AG08396 (cell line): ENCODE measurements at places on chromosomes 16 and 17.

- no peak for DNase-seq
Measured at GRCh38 chr17:17795296-17795695, 41.5 kb downstream of the SREBF1 start.

- peak; percentile 85 for DNase-seq
Measured at GRCh38 chr17:62652251-62653001, 25.0 kb downstream of the MRC2 start.

- no peak for DNase-seq
Measured at GRCh38 chr17:43328650-43329049, 70.1 kb upstream of the ARL4D start.

DNA sequence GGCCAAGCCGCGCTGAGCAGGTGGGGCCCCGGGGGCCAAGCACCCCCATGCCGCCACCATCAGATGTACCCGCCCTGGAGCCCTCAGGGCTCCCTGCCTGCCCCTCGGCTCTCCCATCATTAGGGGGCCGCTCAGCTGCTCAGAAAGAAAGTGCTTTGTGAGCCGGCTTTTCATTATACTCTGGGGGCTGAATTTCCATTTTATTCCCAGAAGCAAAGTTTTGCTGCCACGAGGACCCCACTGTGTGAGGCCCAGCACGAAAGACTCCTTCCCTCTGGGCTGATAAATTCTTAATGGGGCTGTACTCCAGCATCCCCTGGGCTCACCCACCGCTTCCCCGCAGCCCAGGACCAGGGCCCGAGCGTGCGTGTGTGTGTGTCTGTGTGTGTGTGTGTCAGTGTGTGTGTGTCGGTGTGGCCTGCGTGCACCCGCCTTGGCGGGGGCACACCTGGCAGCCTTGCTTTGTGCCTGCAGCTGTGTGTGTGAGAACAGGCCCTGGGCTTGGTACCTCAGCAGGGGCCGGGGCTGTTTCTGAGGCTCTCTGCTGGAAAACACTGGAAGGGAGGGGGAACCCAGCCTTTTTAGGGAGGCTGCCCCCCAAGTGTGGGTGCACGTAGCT is 103.0 kb upstream of the GSE1 start:
- no peak for DNase-seq

- DNase-seq: no peak
Measured at GRCh38 chr17:45006927-45007461, 38.9 kb upstream of the C1QL1 start.

DNA sequence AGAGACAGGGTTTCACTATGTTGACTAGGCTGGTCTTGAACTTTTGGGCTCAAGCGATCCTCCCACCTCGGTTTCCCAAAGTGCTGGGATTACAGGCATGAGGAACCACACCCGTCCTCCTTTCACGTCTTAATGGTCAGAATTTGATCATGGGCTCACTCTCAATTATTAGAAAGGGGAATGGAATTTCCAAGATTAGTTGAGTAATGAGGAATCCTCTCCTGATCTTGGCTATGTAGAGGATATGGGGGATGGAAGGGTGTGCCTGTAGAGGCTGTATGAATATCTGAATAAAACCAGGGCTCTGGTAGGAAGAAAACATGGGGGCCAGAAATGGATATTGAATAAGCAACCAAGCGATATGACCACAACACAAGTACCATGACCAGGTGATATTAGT is 25.9 kb upstream of the SMURF2 start:
- peak; percentile 47 for DNase-seq

DNA sequence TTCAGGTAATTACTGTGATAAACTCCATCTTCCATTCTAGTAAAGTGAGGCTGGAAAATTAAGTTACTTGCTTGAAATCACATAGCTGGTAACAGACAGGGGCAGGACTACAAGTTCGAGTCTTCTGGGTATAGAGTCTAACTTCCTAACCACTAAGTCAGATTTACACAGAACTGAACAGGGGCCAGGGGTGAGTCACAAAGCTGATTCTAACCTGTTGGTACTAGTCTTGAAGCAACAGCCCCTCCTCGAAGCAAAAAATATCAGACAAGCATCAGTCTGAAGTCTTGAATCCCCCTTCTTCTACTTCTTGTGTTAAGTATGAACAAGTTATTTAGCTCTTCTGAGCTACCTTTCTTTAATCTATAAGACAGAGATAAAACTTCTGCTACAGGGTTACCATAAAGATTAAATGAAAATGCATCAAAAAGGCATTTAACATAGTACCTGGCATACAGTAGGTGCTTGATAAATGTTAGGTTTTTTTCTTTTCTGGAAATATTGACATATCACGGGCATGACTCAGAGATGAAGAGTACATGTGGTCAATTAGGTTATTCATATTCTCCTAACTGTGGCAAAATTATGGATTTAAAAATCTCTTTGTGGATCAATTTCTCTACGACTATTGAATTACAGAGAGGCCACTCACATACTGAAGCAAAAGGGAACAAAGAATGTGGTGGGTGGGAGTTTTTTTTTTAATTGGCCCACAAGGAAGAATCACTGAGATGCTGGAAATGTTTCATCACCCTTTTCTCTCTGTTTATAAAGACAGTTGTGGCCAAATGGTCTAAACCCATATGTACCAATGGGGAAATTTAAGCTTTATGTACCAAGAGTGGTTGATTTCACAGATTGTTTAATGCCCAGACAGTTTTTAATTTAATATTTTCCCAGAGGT is 266.9 kb upstream of the DYNLRB2 start:
- DNase-seq: peak; percentile 13

GRCh38 chr16:728131-728889 is 1.4 kb downstream of the HAGHL start:
- peak; percentile 91 for DNase-seq

- DNase-seq: no peak
Measured at GRCh38 chr16:10040136-10041080, 141.8 kb downstream of the GRIN2A start.

- DNase-seq: peak; percentile 19
Measured at GRCh38 chr16:14181371-14182050, 110.4 kb downstream of the MRTFB start.

DNA sequence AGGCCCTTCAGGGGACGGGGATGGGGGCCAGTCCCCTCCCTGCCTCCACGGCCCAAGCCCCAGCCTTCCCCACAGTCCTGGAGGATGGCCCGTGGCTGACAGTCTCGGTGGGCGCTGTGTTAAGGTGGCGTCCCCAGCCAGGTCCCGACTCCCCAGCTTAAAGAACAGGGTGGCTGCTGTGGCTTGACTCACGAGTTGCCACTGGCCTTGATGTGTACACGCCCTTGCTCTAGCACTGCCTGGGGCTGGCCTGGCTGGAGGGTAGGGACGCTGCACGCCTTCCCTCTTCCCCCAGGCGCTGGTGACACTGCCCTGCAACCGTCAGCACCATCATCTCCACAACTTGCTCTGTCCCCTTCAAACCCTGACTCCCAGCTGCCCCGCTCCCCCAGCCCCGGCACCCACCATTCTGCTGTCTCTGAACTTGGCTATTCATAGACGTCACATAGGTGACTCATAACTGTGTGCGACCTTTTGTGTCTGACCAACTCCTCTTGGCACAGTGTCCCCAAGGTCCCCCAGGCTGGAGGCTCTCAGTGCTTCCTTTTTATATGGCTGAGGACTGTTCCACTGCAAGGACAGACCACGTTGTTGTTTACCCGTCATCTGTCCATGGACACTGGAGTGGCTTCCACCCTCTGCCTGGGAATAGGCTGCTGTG is 6.3 kb downstream of the GNPTG start:
- DNase-seq: no peak

DNA sequence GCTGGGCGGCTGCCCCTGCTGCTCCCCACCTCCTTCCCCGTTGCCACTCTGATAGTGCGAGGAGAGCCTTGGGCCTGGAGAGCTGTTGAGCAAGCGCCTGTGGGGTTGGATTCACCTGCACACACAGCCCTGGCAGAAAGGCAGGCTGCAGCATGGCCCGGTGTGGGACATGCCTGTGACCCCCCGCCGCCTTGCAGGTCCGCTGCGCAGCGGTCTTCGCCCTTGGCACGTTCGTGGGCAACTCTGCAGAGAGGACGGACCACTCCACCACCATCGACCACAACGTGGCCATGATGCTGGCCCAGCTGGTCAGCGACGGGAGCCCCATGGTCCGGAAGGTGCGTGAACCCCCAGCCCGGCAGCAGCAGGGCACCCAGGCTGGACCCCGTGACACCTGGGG is 106.8 kb upstream of the CHMP6 start:
- DNase-seq: no peak

GRCh38 chr17:37545486-37545885 is 55.8 kb downstream of the DUSP14 start:
- no peak for DNase-seq

- DNase-seq: no peak
Measured at GRCh38 chr16:81123092-81123852, 27.1 kb upstream of the GCSH start.

- peak; percentile 62 for DNase-seq
Measured at GRCh38 chr17:78716814-78717393, 65.2 kb downstream of the CYTH1 start.

- DNase-seq: no peak
Measured at GRCh38 chr17:72205357-72205756, 84.5 kb downstream of the SOX9 start.

GRCh38 chr16:84714028-84714427 is 14.2 kb downstream of the USP10 start:
- DNase-seq: no peak

DNA sequence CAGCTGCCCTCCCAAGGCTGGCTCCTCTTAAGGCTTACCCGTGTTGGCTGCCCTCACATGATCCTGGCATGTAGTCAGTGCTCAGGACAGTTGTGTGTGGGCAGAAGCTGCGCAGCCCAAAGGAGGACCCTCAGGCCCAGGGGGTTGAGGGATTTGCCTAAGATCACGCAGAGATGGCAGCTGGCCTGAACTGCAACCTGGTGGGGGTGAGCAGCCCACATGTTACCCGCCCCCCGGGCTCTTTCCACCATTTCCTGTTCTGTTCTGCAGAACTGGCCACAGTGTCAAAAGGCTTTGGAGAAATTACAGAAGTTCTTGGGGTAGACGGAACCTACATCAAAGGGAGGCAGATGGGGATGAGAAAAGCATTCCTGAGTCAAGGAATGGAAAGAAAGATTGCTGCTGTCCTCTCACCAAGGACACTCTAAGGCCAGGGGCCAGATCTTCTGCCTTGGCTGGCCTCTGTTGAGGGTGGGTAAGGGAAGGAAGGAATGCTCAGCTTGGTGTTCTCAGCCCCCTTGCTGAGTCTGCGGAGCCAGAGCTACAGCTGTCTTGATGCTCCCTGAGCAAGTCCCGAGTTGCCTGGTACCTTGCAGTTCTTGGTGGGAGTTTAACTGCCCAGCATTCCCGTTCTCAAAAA is 53.0 kb downstream of the EPN2 start:
- no peak for DNase-seq

- DNase-seq: no peak
Measured at GRCh38 chr17:73003487-73003886, 89.0 kb downstream of the SLC39A11 start.

- no peak for DNase-seq
Measured at GRCh38 chr16:87951552-87952538, 611 bp downstream of the BANP start.

DNA sequence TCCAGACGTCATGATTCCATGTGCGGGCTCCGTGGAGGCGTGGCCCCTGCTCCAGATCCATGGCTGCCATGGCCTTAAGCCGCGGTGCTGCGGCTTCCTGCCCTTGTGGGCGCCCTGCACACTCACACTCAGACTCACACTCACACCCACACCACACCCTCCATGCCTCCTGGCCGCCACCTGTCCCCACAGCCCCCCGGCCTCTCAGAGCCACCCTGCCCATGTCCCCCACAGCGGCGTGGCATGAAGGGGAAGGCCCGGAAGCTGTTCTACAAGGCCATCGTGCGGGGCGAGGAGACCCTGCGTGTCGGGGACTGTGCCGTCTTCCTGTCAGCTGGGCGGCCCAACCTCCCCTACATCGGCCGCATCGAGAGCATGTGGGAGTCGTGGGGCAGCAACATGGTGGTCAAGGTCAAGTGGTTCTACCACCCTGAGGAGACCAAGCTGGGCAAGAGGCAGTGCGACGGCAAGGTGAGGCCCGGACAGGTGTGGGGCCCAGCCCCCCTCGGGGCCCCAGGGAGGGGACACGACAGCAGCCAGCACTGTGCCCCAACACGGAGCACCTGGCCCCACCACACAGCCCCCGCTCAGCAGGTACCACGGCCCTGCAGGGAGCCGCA is 50.0 kb downstream of the ACTG1 start:
- DNase-seq: no peak

DNA sequence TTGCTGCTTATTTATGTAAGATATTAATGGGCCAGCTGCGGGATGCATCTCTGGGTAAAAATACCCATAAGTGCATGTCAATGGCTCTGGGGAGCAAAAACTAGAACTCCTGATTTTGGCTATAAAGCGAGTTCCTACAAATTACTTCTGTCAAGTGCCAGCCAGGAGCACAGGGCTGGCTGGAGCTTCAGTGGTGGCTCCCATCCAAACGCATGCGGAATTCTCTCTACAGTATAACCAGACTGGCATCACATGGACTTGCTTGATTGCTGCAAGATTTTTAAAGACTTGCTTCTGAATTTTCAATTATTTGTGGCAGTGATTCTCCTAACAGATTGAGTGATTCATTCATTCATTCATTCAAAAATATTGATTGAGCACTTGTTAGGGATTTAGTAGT is 260.9 kb downstream of the PHKB start:
- DNase-seq: no peak

DNA sequence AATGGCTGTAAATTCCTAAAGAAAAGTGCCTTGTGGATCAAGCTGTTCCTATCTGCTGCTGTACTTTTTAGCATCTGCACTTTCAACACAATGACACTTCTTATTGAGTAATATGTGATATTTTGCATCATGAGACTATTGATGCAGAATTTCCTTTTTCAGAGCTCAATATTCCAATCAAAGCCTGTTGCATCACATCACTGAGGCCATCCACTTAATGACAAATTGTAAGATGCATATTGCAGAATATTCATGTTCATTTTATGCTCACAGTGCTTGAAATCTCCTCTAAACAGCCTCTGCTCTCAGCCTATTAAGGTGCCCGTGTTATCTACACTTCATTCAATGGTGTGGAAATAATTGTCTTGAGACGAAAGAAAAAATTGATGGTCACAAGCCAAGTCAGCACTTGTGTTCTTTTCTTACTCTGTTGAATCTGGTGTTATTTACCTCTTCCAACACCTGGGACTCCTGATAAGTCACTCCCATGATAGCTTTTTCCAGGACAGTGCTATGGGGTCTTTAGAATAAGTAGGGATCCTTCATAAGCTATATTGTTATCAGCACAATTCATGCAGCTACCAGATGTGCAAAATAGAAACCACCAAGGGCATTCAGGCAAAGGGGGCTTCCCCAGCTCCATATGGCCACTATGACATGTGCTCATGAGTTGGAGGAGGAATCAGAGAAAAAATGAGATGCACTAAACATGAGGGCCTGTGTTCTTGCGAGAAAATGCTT is 9.3 kb upstream of the SKAP1 start:
- no peak for DNase-seq

- DNase-seq: no peak
Measured at GRCh38 chr16:50354629-50355456, 13.9 kb downstream of the BRD7 start.

GRCh38 chr16:81583893-81584631 is 139.5 kb downstream of the CMIP start:
- DNase-seq: peak; percentile 77

- DNase-seq: peak; percentile 20
Measured at GRCh38 chr16:19105891-19106624, 7.7 kb upstream of the ITPRIPL2 start.

- DNase-seq: no peak
Measured at GRCh38 chr16:11025120-11025531, 80.8 kb downstream of the CLEC16A start.
